ENCODE measurements at places on chromosomes 3 and 15.

DNA sequence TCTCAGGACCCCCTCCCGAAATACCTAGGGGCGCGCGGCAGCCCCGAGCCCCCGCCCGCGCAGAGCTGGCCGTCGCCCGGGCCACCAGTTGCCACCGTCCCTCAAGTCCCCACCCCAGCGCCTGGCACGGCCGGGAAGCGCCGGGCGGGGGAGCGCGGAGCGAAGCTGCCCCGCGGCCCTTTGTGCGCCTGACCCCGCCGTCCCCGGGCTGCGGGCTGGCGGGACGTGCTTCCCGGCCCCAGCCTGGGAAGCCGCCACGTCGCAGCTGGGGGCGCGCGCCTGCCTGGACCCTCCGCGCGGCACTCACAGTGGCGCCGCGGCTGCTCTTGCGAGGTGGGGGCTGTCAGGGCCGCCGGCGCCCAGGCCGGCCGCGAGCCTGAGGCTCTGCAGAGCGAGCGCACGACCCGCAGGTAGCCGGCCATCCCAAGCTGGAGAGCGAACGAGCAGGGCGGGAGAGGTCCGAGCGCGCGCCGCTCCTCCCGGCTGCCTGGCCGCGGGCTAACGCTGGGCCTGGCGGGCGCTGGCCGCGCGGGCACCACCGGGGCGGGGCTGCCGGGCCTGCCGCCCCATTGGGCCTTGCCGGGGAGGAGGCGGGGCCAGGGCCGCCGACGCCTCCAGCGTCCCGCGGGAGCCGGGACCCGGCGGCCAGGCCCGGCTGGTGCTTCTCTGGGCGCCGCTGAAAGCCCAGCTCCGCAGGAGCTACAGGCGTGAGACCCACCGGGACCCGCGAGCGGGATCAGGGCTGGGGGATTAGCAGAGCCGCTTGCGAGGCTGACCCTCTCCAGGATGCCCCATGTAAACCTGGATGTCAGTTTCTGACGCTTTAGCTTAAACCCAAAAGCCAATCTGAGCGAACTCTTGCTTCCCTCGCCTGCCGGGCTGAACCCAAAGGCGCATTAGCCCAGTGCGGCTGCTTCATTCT, at the start of gene IDH2:
Gene IDH2, minus strand, starts transcription at position 500 of the 922 bp plus-strand sequence. Its CDS starts 78 bp downstream, at position 422.
- H3K27ac ChIP-seq: peak within 1 kb of the TSS; percentile 98
- H3K4me1 ChIP-seq: peaks cover 66% of the 10 kb centered on the region
- peak; percentile 63 for DNase-seq
- peak within 1 kb of the TSS; percentile 90 for H3K4me3 ChIP-seq
- no peaks in the 10 kb centered on the region for H3K36me3 ChIP-seq

DNA sequence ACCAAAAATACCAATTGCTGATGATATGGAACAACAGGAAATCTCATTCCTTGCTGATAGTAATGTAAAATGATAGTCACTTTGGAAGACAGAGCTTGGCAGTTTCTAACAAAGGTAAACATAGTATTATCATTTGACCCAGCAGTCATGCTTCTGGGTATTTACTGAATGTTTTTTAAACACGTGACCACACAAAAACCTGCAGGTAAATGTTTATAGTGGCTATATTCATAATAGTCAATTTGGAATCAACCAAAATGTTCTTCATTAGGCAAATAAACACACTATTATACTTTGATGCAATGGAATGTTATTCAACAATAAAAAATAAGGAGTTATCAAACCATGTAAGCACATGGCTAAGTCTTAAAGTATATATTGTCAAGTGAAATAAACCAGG, 24.1 kb upstream of the GOLGA8A start:
- DNase-seq: no peak
- H3K36me3 ChIP-seq: no peaks in the 10 kb centered on the region
- H3K4me1 ChIP-seq: no peaks in the 10 kb centered on the region
- H3K27me3 ChIP-seq: no peaks in the 10 kb centered on the region

DNA sequence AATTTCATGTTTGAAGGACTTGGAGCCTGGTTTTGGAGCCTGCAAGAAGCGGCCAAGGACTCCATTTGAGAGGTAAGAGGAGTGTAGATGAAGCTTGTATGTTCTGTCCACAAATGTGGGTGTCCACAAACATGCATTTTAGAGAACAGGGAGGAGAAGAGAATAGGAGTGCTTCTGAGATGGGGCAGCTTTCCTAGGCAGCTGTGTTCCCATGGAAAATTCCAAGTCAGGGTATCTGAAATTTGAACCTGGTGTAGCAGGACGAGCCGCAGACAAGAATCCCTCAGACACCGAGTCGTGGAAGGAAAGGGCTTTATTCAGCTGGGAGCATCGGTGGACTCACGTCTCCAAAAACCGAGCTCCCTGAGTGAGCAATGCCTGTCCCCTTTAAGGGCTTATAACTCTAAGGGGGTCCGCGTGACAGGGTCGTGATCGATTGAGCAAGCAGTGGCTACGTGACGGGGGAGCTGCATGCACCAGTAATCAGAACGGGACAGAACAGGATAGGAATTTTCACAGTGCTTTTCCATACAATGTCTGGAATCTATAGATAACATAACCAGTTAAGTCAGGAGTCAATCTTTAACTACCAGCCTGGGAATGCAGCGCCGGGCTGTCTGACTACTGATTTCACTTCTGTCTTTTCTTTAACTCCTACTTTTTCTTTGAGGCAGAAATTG, 71.4 kb upstream of the WDR72 start:
- no peak overlapping the region for H3K4me3 ChIP-seq
- H3K4me1 ChIP-seq: no peaks in the 10 kb centered on the region
- no peak for DNase-seq
- H3K36me3 ChIP-seq: no peaks in the 10 kb centered on the region
- no peak overlapping the region for H3K27ac ChIP-seq
- H3K27me3 ChIP-seq: no peaks in the 10 kb centered on the region

DNA sequence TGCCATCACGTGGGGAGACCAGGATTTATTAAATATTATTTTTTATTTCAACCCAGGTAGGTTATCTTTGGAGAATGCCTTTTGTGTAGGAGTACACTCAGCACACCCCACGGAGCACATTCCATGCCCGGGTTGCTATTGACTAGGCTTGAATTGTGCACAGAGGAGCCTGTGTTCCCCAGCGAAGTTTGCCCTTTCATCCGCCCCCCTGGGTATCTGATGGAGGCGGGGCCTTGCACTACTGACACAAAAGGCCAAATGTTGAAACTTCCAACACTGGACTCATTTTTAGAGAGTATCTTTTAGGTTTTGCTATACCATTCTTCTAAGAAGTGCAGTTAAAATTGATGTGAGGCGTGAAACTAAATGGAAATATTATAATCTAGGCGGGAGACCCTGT, 39.3 kb upstream of the PPP4R2 start:
- H3K36me3 ChIP-seq: no peaks in the 10 kb centered on the region
- no peak overlapping the region for H3K4me3 ChIP-seq
- H3K27me3 ChIP-seq: no peaks in the 10 kb centered on the region

- H3K4me3 ChIP-seq: no peak overlapping the region
- DNase-seq: no peak
- H3K27ac ChIP-seq: no peak overlapping the region
Observed at GRCh38 chr3:11713171-11713570, 69.5 kb upstream of the VGLL4 start.

- DNase-seq: no peak
- no peak overlapping the region for H3K4me3 ChIP-seq
Observed at GRCh38 chr3:46186471-46187340, 21.4 kb downstream of the CCR1 start.

- no peak overlapping the region for H3K27ac ChIP-seq
- peaks cover 48% of the 10 kb centered on the region for H3K4me1 ChIP-seq
- H3K36me3 ChIP-seq: no peaks in the 10 kb centered on the region
- no peak overlapping the region for H3K4me3 ChIP-seq
- no peak for DNase-seq
- H3K27me3 ChIP-seq: no peaks in the 10 kb centered on the region
Observed at GRCh38 chr3:66469220-66469640, 31.6 kb downstream of the LRIG1 start.

- no peaks in the 10 kb centered on the region for H3K27me3 ChIP-seq
- no peak overlapping the region for H3K4me3 ChIP-seq
- H3K36me3 ChIP-seq: no peaks in the 10 kb centered on the region
- no peak overlapping the region for H3K27ac ChIP-seq
Observed at GRCh38 chr3:72786668-72787067, 61.6 kb downstream of the SHQ1 start.

- H3K4me3 ChIP-seq: no peak overlapping the region
- DNase-seq: no peak
- H3K27ac ChIP-seq: peak overlapping the region; percentile 15
- no peaks in the 10 kb centered on the region for H3K36me3 ChIP-seq
Observed at GRCh38 chr3:17469520-17469919, 272.9 kb downstream of the TBC1D5 start.

GRCh38 chr15:90184786-90185704, 16.1 kb upstream of the SEMA4B start:
- peaks cover 29% of the 10 kb centered on the region for H3K4me1 ChIP-seq
- H3K36me3 ChIP-seq: no peaks in the 10 kb centered on the region
- H3K4me3 ChIP-seq: peak overlapping the region; percentile 94
- peak overlapping the region; percentile 97 for H3K27ac ChIP-seq

GRCh38 chr3:36394176-36394575, 13.9 kb downstream of the STAC start:
- DNase-seq: no peak
- no peak overlapping the region for H3K27ac ChIP-seq
- H3K36me3 ChIP-seq: no peaks in the 10 kb centered on the region
- H3K4me1 ChIP-seq: no peaks in the 10 kb centered on the region
- H3K27me3 ChIP-seq: no peaks in the 10 kb centered on the region
- H3K4me3 ChIP-seq: no peak overlapping the region

DNA sequence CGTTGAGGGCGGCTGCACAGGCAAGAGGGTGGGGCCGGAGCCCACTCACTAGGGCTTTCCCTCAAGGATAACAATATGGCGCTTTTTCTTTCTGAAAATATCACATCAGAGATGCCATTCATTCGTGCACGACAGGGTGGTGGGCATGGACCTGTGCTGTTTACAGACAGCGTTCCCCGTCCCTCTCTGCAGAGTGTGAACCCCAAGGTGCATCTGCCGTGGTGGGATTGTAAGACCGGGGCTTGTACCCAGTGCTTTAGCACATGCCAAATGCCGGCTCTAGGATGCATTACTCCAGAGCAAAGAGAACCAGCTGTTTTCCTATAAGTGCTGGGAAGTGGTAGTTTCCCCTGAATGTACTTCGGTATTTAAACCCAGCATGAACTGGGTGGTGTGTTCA, 37.0 kb downstream of the CHDH start:
- H3K36me3 ChIP-seq: no peaks in the 10 kb centered on the region
- DNase-seq: no peak
- no peak overlapping the region for H3K4me3 ChIP-seq
- H3K27me3 ChIP-seq: no peaks in the 10 kb centered on the region
- H3K27ac ChIP-seq: no peak overlapping the region

GRCh38 chr3:104561324-104561723, 805.4 kb upstream of the ALCAM start:
- H3K27me3 ChIP-seq: no peaks in the 10 kb centered on the region
- DNase-seq: no peak
- H3K4me3 ChIP-seq: no peak overlapping the region
- no peak overlapping the region for H3K27ac ChIP-seq
- H3K4me1 ChIP-seq: no peaks in the 10 kb centered on the region
- no peaks in the 10 kb centered on the region for H3K36me3 ChIP-seq

GRCh38 chr3:116306720-116307119, 138.6 kb downstream of the LSAMP start:
- no peaks in the 10 kb centered on the region for H3K4me1 ChIP-seq
- H3K4me3 ChIP-seq: no peak overlapping the region
- H3K27ac ChIP-seq: no peak overlapping the region

DNA sequence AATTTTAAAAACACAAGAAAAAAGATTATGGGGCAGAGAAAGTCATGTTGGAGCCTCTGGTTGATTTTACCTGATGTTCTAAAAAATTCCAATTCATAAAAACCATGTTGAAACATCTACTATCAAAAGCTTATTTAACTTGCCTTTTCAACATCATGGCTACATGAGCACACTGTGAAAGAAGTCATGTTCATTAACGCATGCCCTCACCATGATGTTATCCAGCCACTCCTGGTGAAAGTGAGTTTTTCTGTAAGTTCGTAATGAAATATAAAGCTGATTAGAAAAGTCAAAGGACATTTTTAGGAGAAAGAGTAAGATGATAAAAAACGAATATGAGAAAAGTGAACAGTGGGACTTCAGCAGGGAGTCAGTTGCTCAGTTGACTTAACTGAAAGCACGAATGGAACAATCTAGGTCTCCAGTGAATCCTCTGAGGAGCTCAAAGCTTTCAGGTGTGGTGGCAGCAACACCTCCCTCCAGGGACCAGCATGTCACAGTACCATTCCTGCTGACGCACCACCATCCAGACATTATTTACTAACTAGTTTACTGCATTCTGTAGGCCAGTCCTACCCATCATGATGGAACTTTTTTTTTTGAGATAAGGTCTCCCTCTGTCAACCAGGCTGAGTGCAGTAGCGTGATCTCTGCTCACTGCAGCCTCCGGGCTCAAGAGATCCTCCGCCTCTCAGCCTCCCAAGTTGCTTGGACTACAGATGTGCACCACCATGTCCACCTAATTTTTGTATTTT, 95.2 kb downstream of the MEIS2 start:
- H3K4me1 ChIP-seq: no peaks in the 10 kb centered on the region
- no peak overlapping the region for H3K4me3 ChIP-seq
- no peaks in the 10 kb centered on the region for H3K36me3 ChIP-seq
- no peak for DNase-seq

GRCh38 chr15:41621200-41622193, 38.7 kb upstream of the MGA start:
- peaks cover 6% of the 10 kb centered on the region for H3K4me1 ChIP-seq
- DNase-seq: peak; percentile 87
- H3K36me3 ChIP-seq: no peaks in the 10 kb centered on the region
- H3K27ac ChIP-seq: peak overlapping the region; percentile 81
- H3K27me3 ChIP-seq: no peaks in the 10 kb centered on the region
- H3K4me3 ChIP-seq: peak overlapping the region; percentile 76

DNA sequence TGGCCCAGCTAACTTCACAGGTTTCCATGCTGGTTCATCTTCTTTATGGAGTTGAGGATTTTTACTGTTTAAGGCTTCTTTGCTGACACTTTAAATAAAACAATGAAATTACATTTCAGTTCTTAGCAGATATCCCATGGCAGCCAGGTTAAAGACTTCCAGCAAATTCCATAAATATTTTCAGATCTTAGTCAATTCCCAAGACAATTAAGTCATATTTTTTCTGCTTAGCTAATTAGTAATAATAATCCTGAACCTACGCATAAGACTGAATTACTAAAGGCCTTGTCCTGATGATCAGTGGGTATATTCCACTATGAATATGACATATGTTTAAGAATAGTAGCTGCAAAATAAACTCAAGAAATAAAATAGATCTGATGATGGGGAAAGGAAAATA, 83.3 kb downstream of the NR2E3 start:
- peaks cover 39% of the 10 kb centered on the region for H3K36me3 ChIP-seq
- no peak overlapping the region for H3K27ac ChIP-seq
- H3K27me3 ChIP-seq: no peaks in the 10 kb centered on the region
- no peak overlapping the region for H3K4me3 ChIP-seq
- DNase-seq: no peak

- H3K27ac ChIP-seq: no peak overlapping the region
- H3K36me3 ChIP-seq: no peaks in the 10 kb centered on the region
- H3K27me3 ChIP-seq: no peaks in the 10 kb centered on the region
- DNase-seq: no peak
Observed at GRCh38 chr15:59484399-59484798, 46.4 kb downstream of the FAM81A start.
